ENCODE measurements at places on chromosomes 1 and 21. TPM values are rescaled to one million over a fixed set of nuclear protein-coding genes. Genes with fewer than 3 reads are reported as not detected.

GRCh38 chr21:39047046-39047445 lies 136.2 kb downstream of the PSMG1 start:
- DNase-seq = no peak

FAM72C gene
- 0.57 TPM for total RNA-seq

GRCh38 chr1:229582011-229582694 lies 23.6 kb upstream of the ABCB10 start:
- no peak for DNase-seq

GCSAML gene
- 0.10 TPM for total RNA-seq

DNA sequence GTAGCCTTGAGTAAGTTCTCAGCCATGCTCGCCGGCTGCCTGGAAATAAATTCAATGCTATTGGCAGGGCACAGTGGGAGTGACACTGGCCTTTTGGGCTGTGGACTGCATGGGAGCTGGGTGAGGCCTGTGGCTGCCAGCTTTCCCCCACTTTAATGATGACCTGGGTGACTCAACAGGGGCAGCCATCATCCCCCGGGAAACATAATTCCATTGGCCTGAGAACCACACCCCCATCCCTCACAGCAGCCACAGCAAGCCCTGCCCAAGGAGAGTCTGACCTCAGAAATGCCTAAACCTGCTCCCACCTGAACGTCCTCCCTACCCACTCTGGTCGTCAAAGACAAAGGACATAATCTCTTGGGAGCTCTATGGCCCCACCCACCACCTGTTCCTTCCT lies 384.0 kb downstream of the LTN1 start:
- no peak for DNase-seq

DNA sequence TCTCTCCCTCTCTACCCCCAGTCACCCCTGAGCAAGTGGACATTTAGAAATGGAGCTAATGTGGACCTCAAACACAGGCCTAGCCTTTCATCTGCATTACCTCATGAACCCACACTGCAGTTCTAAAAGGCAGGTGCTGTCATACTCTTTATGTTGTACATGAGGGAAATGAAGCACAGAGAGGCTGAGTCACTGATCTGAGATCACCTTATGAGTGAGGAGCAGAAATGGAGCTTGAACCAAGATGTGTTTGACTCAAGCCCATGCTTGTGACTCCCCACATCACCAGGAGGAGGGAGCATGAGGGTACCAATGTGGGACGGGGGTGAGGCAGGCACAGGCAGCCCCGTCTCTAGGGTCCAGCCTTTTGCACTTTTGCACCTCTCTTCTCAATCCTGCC lies 702.8 kb downstream of the PTPRU start:
- no peak for DNase-seq

- DNase-seq = no peak
Measured at GRCh38 chr1:152447484-152447883, 33.4 kb upstream of the CRNN start.

- DNase-seq = no peak
Measured at GRCh38 chr21:27265949-27266348, 299.1 kb upstream of the ADAMTS5 start.
